Midbrain (tissue), 1 donor: ENCODE measurements at places on chromosomes 7 and 10.

DNA sequence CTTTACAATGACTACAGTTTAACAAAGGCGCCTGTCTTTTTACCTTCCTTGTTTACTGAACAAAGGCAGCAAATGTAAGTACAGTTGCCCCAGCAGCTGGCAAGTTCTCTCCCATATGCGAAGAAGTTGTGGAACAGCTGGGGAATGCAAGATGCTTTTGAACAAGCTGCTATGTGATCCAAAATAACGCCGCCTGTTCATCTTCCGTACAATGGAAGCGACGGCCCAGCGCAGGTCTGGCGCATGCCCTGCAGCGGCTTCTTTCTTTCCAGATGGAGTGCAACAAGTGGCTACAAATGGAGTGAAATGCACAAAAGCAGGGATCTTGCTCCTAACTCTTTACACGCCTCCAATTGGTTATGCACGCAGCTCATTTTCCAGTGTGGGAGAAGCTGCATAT is 97.0 kb upstream of the SVIL start:
- DNase-seq, result no peak

DNA sequence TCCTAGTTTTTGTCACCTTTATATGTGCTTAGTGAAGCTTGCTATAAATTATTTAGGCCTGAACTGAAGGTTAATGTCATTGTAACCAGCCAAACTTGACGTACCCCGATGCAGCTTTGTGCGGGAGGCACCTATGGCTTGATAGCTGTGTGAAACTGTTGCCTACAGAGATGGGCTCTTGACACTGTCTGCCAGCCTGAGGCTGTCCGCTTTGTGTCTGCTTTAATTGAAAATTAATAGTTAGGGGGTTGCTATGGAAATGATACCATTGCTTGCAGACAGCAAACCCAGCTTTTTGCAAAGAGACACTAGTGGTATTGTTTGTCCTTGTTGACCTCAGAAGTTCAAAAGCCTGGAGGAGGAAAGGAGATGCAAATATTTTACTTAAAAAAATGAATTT is 2.1 kb upstream of the FOXP2 start:
- DNase-seq, result no peak

DNA sequence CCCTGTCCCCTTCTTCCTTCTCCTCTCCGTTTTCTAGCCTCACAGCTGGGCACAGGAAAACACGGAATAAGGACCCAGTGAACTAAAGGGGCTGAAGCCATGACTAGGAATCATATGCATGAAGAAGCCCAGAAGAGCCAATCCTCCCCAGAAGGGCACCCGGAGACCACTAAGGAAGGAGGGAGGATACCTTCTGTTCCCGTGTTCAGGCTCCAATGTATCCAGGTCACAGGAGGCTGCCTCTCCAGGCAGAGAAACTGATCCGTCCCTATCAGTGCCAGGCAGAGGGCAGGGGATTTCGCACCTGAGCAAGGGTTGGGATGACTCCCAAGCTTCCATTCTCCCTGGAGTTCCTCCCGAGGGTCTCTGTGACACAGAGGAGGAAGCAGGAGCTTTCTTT is 246.6 kb downstream of the SNX10 start:
- DNase-seq, result no peak

- no peak for DNase-seq
Observed at GRCh38 chr10:78214955-78215354, 181.3 kb downstream of the RPS24 start.

DNA sequence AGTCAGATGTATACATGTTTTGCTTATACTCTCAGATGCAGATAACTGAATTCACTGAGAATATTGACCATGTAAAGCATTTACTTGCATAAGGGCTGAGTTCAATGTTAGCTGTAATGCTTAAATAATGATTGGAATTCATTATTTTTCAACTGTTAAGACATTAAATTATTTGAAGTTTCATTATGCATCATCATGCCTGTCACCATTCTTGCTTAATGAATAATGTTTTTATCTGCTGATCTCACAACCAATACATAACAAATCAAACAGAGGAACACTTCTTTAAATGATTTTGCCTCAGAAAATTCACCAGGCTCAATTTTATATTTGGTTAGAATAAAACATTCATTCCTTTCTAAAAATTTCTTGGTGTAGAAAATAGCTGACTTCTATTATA is 233.4 kb downstream of the GPR37 start:
- no peak for DNase-seq

GRCh38 chr10:527416-527815 is 162.1 kb downstream of the DIP2C start:
- no peak for DNase-seq

- no peak for DNase-seq
Observed at GRCh38 chr7:44958645-44959344, 20.0 kb downstream of the MYO1G start.
